NCI-H460 (cell line): ENCODE measurements at places on chromosomes 1 and 21.

DNA sequence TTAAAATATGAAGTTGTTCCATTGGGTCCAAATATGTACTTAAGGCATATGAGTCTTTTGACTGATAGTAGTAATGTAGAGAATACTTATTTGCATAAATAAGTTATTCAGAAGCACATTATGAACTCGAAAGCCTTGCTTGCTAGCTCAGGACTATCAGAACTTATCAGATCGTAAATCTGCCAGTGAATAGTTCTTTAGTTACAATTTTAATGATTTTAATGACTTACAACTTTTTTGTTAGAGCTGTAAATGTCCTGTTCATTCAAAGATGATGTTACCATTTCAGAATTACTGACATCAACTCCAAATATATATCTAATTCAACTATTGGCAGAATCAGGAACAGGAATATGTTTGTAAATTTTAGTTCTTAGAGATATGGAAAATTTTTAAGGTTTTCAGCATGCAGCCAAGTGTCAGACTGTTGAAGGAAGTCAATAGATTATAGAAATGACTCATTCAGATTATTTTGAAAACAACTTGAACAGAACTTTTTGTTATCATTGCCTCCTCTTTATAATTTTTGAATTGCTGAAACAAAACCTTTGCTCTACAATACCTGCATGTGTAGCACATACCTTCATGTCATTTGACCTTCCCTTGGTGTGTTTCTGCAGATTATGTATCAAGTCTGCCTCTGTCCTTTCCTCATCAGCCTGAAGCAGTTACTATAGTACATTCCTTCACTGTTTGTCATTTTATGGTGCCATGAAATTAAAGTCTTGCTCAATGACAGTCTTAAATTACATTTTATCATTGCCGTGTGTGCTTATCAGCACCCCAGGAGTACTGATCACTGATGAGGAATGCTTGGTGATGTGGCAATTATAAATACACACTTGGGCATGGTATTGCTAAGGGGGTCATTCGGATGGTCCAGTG lies 44.9 kb downstream of the LRRC8D start:
- DNase-seq, result no peak

GRCh38 chr1:97867127-97867526 lies 53.7 kb downstream of the DPYD start:
- DNase-seq, result no peak

GRCh38 chr1:182299728-182300616 lies 91.6 kb downstream of the GLUL start:
- no peak for DNase-seq

- DNase-seq, result peak; percentile 15
Observed at GRCh38 chr21:43864313-43864961, 586 bp upstream of the AGPAT3 start.

DNA sequence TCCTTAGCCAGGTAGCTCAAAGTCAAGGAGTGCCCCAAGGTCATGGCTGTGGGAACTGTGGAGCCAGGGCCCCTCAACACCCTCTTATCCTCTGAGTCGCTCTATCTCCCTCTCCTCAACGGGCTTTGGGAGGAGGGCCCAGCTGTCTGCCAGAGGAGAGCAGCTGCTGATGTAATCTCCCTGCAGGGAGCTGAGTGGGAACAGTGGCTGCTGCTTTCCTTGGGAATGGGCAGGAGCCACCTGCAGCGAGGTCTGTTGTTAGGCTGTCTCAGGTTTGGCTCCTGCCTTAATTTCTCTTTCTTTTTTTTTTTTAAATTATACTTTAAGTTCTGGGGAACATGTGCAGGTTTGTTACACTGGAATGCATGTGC lies 58.8 kb upstream of the MAP1LC3C start:
- DNase-seq, result no peak

- no peak for DNase-seq
Observed at GRCh38 chr1:55823541-55824250, 608.5 kb upstream of the USP24 start.

- DNase-seq, result no peak
Observed at GRCh38 chr1:115529216-115529897, 112.4 kb upstream of the VANGL1 start.

DNA sequence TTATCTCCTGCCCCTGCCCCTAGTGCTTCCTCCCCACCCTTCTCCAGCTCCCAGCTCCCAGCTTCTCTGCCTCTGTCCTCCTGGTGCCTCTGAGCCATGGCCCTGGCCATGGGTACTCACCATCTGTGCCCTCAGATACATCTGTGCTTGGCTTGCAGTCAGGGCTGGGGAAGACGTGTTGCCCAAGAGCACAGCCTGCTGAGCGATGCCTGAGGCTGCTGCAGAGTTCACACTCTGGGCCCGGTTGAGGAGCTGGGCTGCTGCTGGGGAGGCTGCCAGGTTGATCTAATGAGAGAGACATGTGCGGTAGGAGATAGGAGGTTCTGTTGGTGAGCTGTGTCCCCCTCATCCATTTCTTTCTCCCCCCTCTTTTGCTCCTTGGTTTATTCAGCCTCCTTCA lies 49.4 kb upstream of the A3GALT2 start:
- DNase-seq, result no peak

- no peak for DNase-seq
Observed at GRCh38 chr21:45115141-45115540, 40.8 kb downstream of the ADARB1 start.

DNA sequence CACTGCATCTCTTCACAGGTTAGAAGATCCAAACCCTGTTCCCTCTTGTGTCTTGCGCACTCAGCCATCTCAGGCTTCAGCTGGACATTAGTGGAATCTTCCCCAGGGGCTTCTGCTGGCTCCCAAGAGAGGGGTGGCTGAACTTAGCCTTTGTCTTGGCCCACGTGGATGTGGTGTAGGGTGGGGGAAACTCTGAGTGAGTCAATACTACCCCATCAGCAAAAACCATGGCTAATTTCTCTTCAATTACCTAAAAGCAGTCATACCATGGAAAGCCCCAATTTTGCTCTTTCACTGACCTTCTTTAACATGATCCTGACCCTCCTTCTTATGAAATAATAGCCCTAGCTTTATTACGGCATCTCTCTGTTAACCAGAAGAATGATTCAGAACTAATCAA lies 72.5 kb upstream of the RAB3GAP2 start:
- DNase-seq, result no peak

DNA sequence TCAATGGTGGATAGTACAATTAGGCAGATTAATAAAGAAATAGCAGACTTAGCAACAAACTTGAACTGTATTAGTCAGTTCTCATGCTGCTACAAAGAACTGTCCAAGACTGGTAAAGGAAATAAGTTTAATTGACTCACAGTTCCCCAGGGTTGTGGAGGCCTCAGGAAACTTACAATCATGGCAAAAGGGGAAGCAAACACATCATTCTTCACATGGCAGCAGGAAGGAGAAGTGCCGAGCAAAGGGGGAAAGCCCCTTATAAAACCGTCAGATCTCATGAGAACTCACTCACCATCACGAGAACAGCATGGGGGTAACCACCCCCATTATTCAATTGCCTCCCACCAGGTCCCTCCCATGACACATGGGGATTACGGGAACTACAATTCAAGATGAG lies 27.1 kb upstream of the PDE4B start:
- no peak for DNase-seq

DNA sequence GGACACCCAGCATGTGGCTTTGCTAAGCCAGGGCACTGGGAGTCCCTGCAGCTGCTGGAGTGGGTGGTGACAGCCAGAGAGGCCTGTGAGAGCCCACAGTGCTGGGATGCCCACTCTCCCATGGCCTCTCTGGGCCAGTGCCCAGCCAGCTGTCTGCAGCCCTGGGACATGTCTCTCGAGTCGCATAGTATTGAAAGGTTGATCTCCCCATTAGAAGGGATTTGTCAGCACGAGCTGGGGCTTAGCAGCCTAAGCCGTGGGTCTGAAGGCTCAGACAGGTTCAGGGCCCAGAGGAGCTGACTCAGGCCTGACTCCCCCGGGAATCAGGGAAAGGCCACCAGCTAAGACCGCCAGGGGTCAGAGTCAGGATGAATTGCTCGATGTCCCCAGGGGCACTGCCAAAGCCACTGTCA lies 53.5 kb downstream of the FOXD2 start:
- no peak for DNase-seq

- DNase-seq, result peak; percentile 84
Observed at GRCh38 chr1:165828669-165829329, 1.4 kb downstream of the UCK2 start.

GRCh38 chr1:236284291-236284721 lies 2.5 kb upstream of the ERO1B start:
- no peak for DNase-seq

- no peak for DNase-seq
Observed at GRCh38 chr1:108612496-108612895, 48.4 kb downstream of the HENMT1 start.

- DNase-seq, result no peak
Observed at GRCh38 chr1:13643017-13643416, 57.0 kb upstream of the PRDM2 start.

DNA sequence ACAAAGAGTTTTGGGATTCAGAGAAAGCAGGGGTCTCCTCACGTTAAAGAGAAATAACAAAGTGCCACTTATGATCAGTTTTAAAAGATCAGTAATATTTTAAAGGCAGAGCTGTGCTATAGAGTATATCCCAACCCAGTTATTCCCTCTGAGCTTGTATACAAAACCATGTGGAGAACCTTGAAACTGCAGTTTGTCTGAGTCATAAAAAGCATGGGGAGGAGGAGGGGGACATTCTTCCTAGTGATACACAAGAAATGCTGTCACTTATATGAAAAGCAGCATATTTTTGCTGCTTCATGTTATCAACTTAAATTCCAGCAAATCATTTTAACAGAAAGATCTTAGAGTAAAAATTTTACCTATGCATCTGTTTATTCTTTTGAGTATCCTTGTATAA lies 244.5 kb downstream of the GPR52 start:
- DNase-seq, result peak; percentile 9

DNA sequence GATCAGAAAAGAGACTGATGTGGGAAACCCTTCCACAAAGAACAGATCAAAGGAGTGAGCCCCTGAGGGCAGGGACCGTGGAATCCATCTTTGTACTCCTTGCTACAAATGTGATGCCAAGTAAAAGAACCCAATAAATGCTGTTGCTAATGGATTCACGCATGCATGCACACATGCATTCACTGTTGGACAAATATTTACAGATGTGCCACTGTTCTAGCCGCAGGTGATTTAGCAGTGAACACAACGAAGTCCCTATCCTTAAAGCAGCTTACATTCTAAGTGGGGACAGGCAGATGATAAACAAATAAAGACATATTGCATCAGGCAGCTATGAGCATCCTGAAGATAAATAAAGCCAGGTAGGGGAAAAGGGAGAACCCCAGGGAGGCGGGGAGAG lies 67.8 kb downstream of the ITPKB start:
- DNase-seq, result no peak

GRCh38 chr1:204987689-204988088 lies 55.3 kb upstream of the CNTN2 start:
- DNase-seq, result no peak

DNA sequence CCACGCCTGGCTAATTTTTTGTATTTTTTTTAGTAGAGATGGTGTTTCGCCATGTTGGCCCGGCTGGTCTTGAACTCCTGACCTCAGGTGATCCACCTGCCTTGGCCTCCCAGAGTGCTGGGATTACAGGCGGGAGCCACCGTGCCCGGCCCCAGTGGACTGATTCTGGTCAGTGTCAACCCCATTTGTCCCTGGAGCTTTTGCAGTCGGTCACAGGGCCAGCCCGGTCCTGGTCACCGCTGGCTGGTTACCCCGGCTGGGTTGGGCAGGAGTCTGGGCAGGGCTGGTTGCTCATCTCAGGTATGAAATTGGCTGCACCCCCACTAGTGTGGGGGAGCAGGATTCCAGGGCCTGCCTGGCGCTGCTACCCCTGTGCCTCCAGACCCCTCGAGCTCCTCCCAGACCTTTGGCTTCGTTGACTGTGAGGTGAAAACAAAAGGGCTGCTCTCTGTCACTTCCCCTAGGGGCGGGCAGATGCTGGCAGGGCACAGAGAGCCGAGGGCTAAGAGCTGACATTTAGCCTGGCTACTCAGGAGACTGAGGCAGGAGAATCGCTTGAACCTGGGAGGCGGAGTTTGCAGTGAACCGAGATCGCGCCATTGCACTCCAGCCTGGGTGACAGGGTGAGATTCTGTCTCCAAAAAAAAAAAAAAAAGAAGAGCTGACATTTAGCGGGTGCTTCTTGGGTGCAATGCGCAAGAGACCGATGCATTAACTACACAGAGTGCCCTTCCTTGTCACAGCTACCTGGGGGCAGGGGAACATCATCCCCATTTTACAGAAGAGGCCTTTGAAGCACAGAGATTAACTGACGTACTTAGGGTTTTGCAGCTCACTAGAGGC lies 10.6 kb downstream of the TNFRSF1B start:
- no peak for DNase-seq

- no peak for DNase-seq
Observed at GRCh38 chr21:32382108-32382644, 10.6 kb downstream of the URB1 start.

- DNase-seq, result no peak
Observed at GRCh38 chr21:44402323-44403105, 49.1 kb downstream of the TRPM2 start.

GRCh38 chr1:96329121-96329520 lies 392.5 kb upstream of the PTBP2 start:
- no peak for DNase-seq

GRCh38 chr1:235504122-235504493 lies at the start of gene B3GALNT2:
Gene B3GALNT2, minus strand, starts transcription at chr1:235504452. Its CDS starts 200 bp downstream, at chr1:235504252.
- DNase-seq, result no peak

DNA sequence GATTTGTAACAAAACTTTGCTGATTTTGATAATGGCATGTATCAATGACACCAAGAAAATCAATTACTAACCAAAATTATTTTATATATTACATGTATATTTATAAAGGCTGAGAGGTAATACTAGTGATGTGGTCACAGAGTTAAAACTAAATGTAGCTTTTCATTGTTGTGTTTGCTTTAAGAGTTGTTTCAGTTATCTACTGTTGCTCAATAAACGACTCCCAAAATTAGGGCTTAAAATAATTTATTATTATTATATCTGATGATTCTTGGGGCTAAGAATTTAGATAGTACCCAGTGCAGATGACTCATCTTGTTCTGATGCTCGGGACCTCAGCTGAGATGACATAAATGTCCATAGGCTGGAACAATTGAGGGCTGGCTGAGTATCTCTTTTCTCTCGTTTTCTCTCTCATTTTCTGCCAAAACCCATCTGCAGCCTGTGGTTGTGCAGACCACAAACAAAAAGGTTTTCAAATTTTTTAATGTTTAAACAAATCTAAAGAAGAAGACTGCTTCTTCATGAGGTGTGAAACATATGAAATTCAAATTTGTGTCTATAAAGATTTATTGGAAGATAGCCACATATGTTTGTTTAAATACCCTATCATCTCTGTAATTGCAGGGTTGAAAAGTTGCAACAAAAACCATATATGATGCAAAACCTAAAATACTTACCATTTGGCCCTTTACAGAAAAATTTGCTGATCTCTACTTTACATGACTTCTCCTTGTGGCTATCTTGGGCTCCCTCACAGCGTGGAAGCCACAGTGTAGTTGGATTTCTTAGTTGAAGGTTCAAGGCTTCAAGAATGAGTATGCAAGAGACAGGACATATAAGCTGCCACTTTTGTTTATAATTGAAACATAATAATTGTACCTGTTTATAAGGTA lies 14.8 kb upstream of the PTPRC start:
- no peak for DNase-seq

GRCh38 chr1:119541389-119541788 lies 34.4 kb downstream of the HSD3B1 start:
- no peak for DNase-seq

GRCh38 chr1:10615332-10615731 lies 140.6 kb downstream of the PEX14 start:
- no peak for DNase-seq
